ENCODE measurements at places on chromosomes 5 and 9. TPM values are rescaled to one million over a fixed set of nuclear protein-coding genes. Genes with fewer than 3 reads are reported as not detected.

UGCG gene
- total RNA-seq = 12.4 TPM

ABLIM3 gene
- 0.24 TPM for total RNA-seq

EHMT1 gene
- 66.0 TPM for total RNA-seq

GAPT gene
- not detected for total RNA-seq

WNT8A gene
- not detected for total RNA-seq

CACNA1B gene
- total RNA-seq = 0.17 TPM

RNF183 gene
- 0.36 TPM for total RNA-seq

GKAP1 gene
- 4.2 TPM for total RNA-seq

CRHBP gene
- total RNA-seq = not detected

PCDHGA4 gene
- total RNA-seq = 0.12 TPM

TAF11L10 gene
- total RNA-seq = not detected

Data from activated CD4-positive, alpha-beta memory T cell treated with anti-CD3 and anti-CD28 coated beads for 36 hours (primary cell).